ENCODE measurements at places on chromosomes 13 and 19. TPM values are rescaled to one million over a fixed set of nuclear protein-coding genes. Genes with fewer than 3 reads are reported as not detected.

DNA sequence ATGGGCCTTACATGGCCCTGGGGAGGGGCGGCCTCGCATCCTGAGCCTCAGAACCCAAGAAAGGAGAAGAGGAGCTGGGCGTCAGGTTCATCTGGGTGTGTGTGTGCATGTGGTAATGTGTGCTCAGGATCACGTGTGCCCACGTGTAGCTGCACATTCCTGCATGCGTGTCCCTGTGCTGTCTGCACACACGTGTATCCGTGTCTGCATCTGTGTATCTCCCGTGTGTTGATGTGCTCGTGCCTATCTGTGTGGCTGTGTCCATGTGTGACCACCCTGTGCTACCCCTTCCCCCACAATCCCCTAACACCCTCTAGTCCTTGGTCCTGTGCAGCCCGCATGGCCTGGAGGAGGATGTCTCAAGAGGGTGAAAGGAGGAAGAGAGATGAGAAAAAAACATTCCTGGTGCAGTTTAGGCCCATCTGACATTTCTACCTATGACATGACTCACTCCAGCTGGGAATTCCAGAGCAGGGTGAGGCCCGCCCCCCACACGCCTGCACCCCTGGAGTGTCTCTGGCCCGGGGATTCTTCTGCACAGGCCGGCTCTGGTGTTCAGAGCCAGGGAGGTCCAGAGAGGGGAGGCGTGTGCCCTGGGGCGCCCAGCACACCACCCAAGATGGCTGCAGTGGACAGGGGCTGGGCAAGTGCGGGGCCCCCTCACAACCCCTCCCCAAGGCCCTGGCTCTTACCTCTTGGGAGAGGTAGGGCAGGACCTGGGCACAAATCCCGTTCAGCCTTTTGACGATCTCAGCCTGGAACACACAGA is 7.1 kb downstream of the TLE5 start:
- DNase-seq: no peak

DNA sequence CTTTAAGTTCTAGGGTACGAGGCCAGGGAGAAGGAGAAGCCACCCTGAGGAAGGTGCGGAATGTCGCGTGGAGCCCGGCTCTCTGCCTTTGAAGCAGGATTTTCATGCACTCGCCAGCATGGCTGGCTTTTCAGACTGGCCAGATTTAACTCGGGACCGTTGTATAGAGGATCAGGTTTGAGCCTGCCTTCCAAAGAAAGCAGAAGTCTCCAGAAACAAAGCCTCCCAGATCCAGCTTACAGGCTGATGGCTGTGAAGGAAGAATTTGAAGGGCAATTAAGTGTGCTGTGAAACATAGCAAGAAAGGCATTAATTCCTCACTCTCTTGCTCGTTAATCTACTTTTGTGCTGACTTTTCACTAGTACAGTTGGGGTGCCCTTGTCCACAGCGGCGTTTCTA is 140.2 kb downstream of the SOX1 start:
- DNase-seq: no peak

DNA sequence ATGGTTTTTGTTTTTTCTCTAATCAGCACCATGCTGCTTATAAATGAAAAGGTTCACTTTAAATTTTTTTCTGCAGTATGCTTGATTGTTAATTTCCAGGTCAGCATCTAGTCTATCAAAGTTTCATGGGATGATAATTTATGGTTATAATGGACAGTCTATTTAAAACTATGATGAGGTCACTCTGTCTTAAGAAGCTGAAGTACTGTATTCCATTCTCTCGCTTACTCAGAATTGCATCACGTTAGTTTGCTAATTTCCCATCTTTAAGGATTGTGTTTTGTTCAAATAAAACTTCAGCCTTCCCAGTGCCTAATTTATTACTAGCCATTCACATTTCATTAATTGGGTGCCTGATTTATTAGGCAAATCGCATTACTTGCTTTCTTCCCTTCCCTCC is 94.3 kb downstream of the GPC6 start:
- no peak for DNase-seq

DNA sequence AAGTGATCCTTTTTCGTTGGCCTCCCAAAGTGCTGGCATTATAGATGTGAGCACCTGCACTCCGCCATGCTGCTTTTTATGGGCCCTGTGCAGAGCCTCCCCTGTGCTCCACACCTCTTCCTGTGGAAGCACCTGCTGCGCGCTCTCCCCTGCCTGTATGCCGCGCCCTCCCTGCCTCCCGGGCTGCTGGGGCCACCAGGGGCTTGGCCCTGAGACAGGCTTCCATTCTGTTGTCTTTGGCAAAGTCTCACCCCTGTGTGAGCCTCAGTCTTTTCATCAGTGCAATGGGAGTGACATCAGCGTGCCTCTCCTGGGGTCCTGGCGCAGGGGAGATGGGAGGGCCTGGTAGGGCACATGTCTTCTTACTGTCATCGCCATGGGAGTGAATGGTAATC is 1.3 kb downstream of the FAM174C start:
- no peak for DNase-seq

The OR7D2 gene
- not detected for total RNA-seq

The C2CD4C gene
- not detected for total RNA-seq

DNA sequence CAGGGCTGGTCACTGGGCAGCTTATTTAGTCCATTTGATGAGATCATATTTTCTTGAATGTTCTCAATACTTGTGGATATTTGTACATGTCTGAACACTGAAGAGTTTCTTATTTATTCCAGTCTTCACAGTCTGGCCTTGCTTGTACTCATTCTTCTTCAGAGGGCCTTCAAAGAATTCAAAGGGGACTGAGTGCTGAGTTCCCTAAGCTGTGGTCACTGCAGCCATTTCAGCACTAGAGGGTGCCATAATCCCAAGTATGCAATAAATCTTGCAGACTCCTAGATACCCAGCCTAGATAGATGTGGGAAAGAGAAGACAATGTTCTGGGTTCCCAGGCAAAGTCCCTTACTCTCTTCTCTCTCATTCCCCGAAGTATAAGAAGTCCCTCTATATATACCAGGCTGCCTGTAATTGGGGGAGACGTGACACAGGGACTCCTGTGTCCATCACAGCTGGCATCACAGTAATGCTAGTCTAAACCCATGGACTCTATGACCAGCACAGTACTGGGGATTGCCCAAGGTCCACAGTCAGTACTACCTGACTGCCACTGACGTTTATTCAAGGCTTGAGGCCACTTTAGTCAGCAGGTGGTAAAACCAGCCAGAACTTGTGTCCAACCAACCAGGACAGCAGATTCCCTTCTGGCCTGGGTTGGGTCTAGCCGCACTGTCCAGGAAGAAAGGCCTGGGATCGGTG is 8.9 kb upstream of the VN1R1 start:
- peak; percentile 14 for DNase-seq

- DNase-seq: peak; percentile 84
Observed at GRCh38 chr19:18436671-18437490, 1.1 kb downstream of the ISYNA1 start.

DNA sequence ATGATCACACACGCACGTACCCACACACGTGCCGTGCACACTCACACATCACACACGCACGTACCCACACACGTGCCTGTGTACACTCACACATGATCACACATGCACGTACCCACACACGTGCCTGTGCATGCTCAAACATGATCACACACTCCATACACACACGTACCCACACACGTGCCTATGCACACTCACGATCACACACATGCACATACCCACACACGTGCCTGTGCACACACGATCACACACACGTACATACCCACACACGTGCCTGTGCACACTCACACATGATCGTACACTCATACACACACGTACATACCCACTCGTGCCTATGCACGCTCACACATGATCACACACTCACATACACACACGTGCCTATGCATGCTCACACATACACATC is 86.8 kb downstream of the RAB20 start:
- DNase-seq: no peak

GRCh38 chr19:57319869-57320179 is 448 bp upstream of the ZNF543 start:
- DNase-seq: no peak

GRCh38 chr19:10808937-10809649 is 26.9 kb downstream of the TMED1 start:
- DNase-seq: no peak

DNA sequence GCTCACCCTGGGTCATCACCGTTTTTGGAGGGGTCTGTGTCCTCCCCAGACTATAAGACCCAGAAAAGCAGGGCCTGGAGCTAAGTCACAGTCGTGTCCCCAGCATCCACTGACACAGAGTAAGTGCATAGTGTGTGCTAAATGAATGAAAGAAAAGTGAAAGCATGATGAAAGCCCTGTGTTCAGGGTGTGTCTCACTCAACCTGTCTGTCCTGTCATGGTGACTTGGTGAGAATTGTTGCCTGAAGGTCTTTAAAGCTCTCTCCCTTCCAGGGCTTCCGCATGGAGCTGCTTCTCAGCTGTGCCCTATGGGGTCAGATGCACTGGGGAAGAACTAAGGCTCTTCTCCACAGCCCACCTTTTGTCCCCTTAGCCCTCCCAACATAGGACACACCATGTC is 20.5 kb upstream of the IGFL1 start:
- no peak for DNase-seq

DNA sequence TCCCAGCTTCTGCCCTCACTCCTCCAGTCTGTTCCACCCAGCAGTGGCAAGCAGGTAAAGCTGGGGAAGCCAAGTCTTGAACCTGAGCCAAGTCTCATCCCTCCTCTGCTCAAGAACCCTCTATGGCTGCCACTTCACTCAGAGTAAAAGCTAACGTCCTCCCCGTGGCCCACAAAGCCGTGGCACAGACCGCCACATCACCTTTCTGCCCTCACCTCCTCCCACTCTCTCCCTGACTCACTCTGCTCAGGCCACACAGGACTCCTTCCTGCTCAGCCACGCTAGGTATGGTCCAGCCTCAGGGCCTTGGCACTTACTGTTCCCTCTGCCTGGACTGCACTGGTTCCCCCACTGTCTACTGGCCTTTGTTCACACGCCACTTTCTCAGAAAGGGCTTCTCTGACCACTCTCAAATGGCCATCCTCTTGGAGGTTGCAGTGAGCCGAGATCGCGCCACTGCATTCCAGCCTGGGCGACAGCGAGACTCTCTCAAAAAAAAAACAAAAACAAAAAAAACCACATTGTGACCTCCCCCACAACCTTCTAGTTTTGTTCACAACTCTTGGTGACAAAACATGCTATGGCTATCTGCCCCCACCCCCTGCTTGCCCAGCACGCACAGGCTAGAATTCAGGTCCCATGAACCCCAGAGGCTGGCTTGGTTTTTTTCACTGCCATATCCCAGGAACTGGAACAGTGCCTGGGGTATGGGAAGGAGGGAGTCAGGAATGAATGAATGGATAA is 15.8 kb downstream of the NDUFB7 start:
- DNase-seq: no peak

DNA sequence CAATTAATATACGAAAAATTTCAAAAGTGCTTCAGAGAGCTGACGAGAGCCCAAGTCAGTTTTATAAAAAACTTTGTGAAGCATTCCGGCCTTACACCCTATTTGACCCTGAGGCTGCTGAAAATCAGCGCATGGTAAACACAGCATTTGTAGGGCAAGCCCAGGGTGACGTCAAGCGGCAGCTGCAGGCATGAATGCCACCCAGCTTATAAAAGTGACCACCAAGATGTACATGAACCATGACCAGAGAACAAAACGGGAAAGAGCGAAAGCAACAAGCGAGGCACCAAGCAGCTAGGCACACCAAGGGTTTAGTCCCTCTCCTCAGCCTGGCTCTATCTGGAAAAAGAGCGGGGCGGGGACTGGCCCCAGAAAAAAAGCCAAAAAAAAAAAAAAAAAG is 6.0 kb downstream of the SIGLEC11 start:
- DNase-seq: no peak

- peak; percentile 8 for DNase-seq
Observed at GRCh38 chr13:29362849-29363604, 232.5 kb downstream of the SLC7A1 start.

GRCh38 chr19:54888239-54888638 is 14.2 kb downstream of the FCAR start:
- no peak for DNase-seq

DNA sequence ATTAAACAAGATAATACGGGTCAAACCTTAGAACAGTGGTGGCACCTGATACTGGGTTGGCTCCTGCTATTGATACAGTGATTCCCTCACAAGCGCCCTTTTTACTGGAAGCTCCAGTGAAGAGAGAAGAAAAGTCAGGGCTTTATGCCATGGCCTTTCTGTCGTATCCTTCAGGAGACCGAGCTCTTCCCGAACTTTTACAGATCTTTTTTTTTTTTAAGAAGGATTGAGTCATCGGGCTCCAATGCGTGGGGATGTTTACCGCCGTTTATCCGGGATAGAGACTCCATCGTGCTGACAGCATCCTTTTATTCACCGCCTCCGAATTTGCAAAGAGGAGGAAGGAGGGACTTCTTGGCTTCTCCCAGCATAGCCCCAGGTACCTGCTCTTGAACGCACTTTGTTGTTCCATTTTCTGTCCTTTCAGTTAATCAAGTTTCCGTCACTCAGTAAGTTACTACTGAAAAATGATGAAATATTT is 574 bp downstream of the ZNF227 start:
- no peak for DNase-seq

GRCh38 chr19:10670876-10671804 is 17.0 kb downstream of the ILF3 start:
- DNase-seq: no peak

DNA sequence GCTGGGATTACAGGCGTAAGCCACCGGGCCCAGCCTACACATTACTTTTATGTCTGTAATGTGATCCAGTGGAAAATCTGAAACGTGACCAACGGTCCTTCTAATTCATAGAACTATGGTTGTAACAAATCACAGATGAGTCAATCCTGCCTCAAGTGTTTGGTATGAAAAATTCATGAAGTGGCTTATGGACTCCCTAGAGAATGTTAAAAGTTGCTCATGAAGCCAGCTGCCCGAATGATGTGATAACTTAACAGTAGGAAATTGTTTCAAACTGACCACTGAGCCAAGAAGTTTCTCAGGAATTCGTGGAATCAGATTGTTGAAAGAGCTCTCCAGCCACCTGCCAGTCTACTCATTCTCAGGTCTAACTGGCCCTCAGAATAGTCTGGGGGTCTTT is 59.4 kb upstream of the FARP1 start:
- DNase-seq: no peak

The PDX1 gene
- total RNA-seq: not detected

DNA sequence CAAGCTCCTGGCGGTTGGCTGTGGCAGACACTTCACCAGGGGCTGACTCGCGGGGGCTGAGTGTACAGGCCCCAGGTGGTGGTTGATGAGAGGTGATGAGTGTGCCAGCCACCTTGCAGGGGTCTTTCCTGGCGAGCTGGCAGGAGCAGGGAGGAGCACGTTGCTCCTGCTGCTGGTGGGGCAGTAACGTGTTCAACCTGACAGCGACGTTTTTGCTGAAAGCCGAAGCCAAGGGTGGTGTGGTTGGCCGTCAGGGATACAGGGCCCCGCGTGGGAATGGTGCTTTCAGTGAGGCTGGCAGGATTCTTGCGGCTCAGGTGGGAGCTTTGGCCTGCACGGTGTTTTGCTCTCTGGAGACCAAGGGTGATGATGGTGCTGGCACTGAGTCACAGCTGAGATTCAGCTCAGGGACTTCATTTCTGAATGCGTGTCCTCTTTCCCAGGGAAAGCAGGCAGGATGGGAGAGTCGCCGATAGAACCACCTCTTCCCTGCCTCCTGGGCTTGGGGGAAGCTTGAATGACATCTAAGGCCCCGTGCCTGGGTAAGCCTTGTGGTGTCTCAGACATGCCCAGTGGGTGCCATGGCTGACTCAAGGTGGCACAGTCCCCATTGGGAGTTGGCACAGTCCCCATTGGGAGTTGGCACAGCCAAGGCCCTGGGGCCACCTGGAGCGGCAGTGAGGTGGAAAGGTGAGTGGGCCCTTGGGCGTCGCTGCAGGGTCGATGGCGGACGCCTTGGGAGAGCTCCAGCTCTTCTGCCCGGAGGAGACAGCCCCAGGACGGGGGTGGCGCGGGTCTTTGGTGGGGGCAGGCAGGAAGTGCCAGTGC is 8.8 kb downstream of the DAZAP1 start:
- DNase-seq: no peak
